Activated CD4-positive, alpha-beta T cell treated with anti-CD3 and anti-CD28 coated beads, Interleukin-10, Interleukin-2, amounts not matched to agents 100 ng/mL and 50 ng/mL, durations not matched to agents 16 hours and 8 hours (primary cell): ENCODE measurements at places on chromosomes 16 and 17.

DNA sequence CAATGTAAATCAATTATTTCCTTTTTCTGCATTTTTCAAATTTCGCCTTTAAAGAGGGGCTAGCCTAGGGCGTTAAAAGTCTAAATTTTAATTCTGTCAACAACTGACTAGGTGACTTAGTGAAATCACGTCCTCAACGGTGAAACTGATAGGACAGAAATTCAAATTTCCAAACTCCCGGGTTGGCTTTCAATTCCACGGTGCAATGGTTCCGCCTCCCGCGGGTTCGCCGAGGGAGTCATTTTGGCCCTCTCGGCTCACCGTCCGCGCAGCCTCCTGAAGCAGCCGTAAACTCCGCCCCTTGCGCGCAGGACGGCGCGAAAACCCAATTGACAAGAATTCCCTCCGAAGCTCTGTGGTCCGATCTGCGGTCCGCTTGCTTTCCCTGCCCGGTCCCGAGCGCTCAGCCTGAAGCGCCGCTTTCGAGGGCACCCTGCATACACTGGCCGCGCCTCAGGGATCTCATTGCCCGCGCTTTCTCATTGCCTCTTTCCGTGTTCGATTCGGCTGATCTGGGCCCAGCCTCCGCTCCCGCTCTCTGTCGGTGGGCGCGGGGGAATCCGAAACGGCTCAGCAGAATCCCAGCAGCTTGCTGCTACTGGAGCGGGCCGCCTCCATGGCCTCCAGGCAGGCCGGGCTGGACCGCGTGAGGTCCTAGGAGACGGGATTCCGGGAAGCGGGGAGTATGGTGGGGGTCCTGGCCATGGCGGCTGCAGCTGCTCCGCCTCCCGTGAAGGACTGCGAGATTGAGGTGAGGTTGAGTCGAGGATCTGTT, at the start of gene ATAD5:
Gene ATAD5 (plus strand): TSS at position 304 of the 775 bp plus-strand sequence. CDS start 382 bp downstream, at position 686.
- DNase-seq: peak; percentile 92

GRCh38 chr17:66450852-66451158, 148.4 kb downstream of the PRKCA start:
- DNase-seq: no peak

- no peak for DNase-seq
These were observed 145.6 kb upstream of the HS3ST2 start for GRCh38 chr16:22668318-22668717.

- peak; percentile 57 for DNase-seq
These were observed 27.4 kb downstream of the EMP2 start for GRCh38 chr16:10552998-10553491.

DNA sequence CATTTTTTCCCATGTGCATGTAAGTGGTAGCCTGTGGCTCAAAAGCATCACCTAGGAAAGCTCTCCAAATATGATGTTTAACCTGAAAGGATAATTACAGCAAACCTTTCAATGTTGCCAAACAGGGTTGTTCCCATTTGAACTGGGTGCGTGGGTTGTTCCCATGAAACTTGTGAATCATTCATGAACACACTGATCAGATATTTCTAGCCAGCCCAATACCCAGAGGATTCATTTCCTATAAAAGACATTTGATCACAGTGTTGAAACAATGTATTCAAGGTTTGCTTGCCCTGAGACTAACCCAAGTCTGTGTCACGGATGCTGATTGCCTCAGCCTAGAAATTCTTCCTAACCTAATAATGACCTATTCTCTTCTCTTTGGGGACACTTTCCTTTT, 12.9 kb downstream of the KRT39 start:
- DNase-seq: no peak

DNA sequence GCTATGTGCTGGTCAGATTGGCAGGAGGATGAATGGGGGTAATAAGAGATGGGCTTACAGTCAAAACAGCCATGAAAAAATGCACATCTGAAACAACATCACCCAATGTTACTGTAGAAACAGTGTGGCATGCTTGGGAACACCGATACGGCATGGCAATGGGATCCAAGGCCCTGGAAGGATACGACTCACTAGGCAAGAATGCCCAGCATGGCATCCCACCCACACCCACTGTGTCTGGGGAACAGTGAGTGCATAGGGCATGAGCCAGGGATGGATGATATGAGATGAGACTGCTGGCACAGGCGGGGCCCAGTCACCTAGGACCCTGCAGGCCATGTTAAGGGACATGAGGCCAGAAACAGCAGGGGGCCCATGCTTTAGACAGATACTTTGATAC, 11.5 kb downstream of the TRIM25 start:
- no peak for DNase-seq

GRCh38 chr16:12293017-12293618, 316.6 kb downstream of the SNX29 start:
- DNase-seq: no peak

GRCh38 chr17:66957951-66958579, 6.4 kb upstream of the CACNG4 start:
- no peak for DNase-seq

- no peak for DNase-seq
These were observed 6.5 kb downstream of the AIPL1 start for GRCh38 chr17:6428207-6428965.

DNA sequence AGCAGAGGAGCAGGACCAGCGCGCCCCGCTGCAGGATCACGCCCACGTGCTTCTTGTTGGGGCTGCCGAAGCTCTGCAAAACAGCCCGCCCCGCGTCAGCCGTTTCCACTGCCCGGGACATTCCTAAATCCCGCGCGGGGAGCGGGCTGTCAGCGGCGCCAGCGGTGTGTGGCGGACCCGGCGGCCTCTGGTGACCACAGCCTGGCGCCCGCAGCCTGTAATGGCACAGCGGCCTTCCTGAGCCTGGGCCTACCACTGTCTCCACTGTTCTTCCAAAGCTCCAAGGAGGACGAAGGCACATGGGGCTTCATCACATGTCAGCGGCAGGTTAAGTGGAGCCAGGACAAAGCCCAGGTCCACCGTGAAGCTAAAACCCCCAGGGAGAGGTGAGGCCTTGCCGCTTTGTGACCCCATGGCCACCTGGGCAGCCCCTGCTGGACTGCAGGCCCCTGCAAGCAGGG, 2.5 kb downstream of the SLC47A2 start:
- DNase-seq: no peak

DNA sequence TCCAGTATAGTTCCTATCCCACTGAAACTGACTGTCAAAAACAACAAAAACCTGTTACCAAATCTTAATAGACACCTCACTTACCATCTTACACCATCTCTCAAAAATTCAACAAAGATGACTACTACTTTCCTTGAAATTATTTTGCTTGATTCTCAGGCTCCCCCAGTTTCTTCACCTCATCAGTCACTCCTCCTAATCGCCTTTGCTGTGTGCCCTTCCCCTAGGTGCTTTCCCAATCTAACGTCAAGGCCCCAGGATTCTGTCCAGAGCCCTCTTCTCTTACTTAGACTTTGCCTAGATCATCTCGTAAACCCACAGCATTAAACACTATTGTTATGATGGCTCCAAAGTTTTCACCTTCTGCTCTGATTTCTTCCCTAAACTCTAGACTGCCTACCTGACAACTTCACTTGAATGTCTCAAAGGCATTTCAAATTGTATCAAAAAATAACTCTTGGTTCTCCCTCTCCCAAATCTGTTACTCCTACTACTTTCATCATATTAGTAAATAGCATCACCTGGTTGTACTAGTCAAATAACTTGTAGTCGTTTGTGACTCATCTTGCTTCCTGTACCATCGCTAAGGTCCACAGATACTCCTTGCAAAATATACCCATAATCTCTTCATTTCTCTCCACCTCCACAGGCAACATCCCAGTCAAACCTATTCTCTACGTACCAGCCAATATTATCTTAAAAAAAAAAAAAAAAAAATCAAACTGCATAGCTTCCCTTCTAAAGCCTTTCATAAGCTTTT, 18.0 kb downstream of the C16orf87 start:
- peak; percentile 63 for DNase-seq

GRCh38 chr16:74607962-74608356, 1.0 kb upstream of the GLG1 start:
- DNase-seq: no peak

- no peak for DNase-seq
These were observed 1.0 kb downstream of the GALNS start for GRCh38 chr16:88855736-88856121.

- no peak for DNase-seq
These were observed 9.5 kb upstream of the MSL1 start for GRCh38 chr17:40112191-40112711.

- DNase-seq: no peak
These were observed 193.3 kb downstream of the IRX3 start for GRCh38 chr16:54093281-54093680.

- DNase-seq: peak; percentile 81
These were observed 69.6 kb downstream of the RAI1 start for GRCh38 chr17:17750881-17751280.

GRCh38 chr17:81514739-81515529, 2.3 kb upstream of the ACTG1 start:
- DNase-seq: peak; percentile 82

DNA sequence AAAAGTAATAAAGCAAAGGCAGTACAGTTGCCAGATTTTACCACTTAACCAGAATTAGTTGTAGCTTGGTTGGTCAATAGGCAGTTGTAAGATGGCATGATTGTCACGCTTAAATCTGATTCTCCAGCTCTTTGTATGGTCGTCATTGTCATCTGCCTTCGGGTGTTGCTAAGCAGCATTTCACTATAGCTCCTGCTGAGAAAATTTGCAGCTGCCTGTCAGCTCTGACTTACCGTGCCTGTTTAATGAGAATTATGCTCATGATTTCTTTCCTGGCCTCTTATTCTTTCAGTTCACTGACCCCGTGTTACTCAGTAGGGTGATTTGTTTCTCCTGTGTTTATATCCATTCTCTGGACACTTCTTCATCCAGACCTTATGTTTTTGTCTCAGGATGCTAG, 66.7 kb downstream of the TANGO6 start:
- DNase-seq: no peak

- no peak for DNase-seq
These were observed 855 bp downstream of the HSF4 start for GRCh38 chr16:67165121-67166078.

DNA sequence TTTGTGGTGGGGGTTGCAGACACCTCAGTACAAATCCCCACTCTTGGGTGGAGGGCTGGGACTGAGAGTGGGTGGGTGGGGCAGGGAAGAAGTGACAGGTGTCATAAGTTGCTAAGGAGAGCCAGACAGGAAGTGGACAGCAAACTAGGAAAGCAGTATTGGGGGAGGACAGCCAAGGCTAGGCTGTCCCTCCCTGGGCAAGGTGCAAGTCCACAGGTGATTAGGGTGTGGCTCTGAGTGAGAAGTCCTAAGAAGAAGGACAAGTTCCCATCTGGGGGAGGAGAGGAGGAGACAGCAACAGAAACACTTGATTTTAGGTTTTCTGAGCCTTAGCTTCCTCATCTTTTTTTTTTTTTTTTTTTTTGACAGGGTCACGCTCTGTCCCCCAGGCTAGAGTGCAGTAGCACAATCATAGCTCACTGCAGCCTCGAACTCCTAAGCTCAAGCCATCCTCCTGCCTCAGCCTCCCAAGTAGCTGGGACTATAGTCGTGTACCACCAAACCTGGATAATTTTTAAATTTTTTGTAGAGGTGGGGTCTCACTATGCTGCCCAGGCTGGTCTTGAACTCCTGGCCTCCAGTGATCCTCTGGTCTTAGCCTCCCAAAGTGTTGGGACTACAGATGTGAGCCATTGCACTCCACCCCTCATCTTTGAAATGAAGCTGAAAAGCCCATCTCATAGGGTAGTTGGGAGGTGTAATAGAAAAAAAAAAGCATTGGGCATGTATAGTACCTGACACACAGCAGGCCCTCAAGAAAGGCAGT, 2.5 kb downstream of the MAPK3 start:
- DNase-seq: no peak

- peak; percentile 79 for DNase-seq
These were observed 7.7 kb downstream of the CORO6 start for GRCh38 chr17:29615048-29615385.

GRCh38 chr16:73692861-73693260, 603.8 kb upstream of the PSMD7 start:
- DNase-seq: no peak

DNA sequence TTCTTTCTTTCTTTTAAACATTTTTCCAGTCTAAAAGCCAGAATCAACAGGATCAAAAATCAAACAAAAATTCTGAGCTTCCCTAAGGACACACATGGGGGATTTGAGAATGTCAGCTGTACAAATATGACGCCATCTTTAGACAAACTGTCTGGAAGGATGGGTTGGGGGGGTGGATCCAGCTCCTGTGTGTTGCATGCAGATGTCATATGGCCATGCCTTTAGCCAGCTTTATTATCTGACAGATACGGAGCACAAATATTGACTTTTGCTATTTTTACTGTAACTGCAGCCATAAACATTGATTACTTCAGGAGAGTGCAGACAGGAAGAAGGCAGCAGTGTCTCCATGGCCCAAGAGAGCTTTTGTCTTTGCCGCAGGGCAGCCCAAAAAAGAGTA, 279.4 kb upstream of the ELAC2 start:
- DNase-seq: no peak

- DNase-seq: no peak
These were observed 541.1 kb downstream of the KCNJ18 start for GRCh38 chr17:22233382-22233781.

DNA sequence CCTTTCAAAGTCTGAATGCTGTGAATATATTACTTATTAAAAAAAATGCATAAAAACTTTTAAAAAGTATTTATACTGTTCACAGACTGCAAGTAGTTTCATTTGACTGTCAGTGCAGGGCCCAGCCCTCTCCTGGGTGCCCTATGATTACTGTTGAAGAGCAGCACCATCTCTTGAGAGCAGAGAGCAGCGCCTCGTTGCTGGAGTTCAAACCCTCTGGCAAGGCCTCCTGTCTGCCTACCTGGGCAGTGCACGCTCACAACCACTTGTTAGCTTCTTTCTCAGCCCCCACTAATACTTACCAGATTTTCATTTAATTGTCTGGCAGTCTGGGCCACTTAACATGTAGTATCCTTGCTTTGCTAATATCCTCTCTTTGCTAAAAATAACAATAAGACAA, 233.4 kb downstream of the PHKB start:
- no peak for DNase-seq

GRCh38 chr17:602436-602835, 112.2 kb downstream of the VPS53 start:
- DNase-seq: no peak

DNA sequence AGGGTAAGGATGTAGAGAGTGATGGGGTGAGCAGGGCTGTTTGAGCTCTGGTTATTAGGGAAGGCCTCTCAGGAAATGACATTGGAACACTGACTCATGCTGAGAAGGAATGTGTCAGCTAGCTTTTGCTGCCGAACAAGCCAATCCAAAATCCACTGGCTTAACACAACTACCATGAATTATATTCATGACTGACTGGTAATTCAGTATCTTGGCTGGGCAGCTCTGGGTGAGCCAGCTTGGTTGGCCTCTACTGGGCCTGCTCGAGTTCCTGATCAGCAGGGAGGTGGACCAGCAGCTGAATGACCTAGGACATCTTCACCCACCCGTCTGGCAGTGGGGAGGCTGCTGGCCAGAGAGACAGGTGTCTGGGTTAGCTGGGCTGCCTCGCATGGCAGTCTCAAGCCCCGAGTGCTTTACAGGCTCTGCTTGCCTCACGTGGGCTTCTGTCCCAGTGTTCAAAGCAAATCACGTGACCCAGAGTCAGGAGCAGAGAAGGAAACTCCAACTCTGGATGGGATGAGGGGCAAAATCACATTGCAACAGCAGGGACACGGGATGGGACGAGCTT, 209.4 kb downstream of the KATNIP start:
- DNase-seq: no peak
